ENCODE measurements at places on chromosomes 16 and 17.

DNA sequence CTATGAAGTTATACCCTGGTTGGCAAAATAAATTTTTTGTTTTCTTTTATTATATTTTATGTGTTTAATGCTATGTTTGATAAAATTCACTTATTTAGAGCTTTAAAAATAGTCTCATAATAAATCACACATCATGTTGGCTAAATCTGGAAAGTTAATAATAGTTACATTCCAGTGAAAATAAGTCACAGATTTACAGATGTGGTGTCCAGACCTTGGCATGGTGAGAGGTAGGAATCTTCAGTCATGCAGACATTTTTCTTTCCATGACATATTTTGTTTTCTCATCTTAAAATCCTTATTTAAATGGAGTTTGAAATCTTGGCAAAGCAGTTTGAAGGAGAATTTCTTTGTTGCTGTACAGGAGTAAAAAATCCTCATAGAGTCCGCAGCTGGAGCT lies 48.1 kb upstream of the GOSR1 start:
- DNase-seq: no peak

- no peak for DNase-seq
Observed at GRCh38 chr17:34156401-34156740, 98.7 kb upstream of the CCL2 start.

DNA sequence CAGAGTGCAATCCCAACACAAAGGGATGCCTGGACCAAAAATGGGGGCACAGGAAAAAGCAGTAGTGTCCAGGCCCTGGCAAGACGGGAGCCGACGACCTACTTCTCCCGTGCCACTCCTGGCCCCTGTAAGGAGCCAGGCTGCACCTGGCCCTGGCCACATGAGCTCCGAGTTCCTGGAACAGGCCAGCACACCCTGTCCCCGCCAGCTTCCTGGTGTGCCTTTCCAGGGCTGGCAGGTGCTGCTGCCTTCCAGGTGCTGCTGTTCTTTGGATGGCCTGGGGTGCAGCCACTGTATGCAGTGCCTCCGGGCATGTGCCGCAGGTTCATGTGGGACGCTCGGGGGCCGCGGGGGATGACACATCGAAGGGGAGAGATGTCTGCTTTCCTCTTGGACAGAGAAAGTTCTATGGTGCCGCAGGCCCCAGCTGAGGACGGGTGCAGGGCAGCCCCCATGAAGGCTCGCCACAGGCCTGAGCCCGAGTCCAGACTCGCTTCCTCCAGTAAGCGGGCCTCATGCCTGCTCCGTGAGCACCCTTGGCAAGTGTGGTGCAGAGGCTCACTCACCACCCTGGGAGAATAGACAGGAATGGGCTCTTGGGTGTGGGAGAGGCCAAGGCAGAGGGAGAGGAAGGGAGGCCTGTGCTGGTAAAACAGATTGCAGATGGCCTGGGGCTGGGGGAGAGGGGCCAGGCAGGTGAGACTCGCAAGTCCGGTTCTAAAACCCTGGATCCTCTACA lies 54.7 kb upstream of the FASN start:
- no peak for DNase-seq

- no peak for DNase-seq
Observed at GRCh38 chr17:888998-889441, 90.6 kb downstream of the NXN start.

DNA sequence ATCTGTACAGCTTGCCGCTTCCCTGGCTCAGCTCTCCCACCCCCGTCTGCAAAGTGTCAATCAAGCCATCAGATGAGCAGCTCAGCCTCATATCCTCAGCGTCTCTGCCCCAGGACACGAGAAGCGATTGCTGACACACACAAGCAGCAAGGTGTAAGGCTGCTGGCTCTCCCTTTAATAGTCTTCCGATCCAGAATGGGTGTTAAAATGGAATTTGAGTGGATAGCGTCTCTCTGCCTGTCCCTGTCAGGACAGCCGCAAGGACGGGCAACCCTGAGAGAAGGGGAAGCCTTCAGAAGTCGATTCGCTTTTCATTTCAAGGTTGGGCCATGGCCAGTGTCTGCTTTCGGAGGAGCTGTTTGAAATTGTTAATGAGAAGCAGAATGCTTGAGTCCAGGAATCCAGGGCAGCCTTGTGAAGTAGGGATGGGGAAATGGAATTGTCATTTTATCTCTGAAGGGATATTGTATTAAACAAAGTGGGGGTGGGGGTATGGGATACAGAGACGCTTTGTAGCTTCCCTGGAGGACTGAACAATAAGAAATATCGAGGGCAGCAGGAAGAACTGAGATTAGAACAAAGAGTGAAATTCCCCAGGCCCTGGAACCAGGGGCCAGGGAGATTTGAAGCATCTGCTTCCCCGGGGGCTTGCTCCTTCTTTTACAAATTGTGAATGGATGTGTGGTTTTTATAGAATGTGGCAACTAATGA lies 4.7 kb upstream of the PIPOX start:
- no peak for DNase-seq

- DNase-seq: no peak
Observed at GRCh38 chr17:80878876-80879722, 112.5 kb upstream of the CHMP6 start.

- no peak for DNase-seq
Observed at GRCh38 chr17:73594598-73594997, 49.6 kb downstream of the SDK2 start.
